CD8-positive, alpha-beta T cell (primary cell): ENCODE measurements at places on chromosomes 2 and 18.

GRCh38 chr2:120797421-120798221 is 62.0 kb downstream of the GLI2 start:
- no peak for DNase-seq

- no peak for DNase-seq
Measured at GRCh38 chr2:227368574-227368973, 10.5 kb downstream of the TM4SF20 start.

DNA sequence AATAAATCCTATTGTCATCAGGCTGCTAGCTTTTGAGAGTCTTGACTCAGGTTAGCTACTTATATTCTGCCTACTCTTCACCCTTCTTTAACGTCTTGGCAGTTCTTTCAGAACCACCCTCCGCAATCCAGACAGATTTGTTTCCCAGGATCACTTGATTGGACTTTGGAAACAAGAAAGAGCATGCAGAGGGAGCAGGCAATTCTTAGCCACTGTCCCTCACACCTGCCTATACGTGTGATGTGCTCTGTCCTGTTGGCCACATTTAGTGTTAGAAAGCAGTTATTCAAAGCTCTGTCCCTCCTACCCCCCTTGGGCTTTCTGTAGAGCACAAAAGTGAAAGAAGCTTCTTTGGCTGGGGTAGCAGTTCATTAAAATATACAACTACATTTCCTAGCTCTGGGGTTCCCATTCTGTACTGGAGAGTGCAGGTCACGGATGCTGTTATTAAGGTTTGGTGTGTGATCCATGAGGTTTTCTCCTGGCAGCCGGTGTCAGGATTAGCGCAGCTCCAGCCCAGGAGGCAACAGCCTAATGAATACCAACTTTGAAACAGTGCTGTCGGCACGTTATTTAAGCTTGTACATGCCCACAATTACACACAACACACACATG is 6.3 kb downstream of the FZD5 start:
- no peak for DNase-seq

DNA sequence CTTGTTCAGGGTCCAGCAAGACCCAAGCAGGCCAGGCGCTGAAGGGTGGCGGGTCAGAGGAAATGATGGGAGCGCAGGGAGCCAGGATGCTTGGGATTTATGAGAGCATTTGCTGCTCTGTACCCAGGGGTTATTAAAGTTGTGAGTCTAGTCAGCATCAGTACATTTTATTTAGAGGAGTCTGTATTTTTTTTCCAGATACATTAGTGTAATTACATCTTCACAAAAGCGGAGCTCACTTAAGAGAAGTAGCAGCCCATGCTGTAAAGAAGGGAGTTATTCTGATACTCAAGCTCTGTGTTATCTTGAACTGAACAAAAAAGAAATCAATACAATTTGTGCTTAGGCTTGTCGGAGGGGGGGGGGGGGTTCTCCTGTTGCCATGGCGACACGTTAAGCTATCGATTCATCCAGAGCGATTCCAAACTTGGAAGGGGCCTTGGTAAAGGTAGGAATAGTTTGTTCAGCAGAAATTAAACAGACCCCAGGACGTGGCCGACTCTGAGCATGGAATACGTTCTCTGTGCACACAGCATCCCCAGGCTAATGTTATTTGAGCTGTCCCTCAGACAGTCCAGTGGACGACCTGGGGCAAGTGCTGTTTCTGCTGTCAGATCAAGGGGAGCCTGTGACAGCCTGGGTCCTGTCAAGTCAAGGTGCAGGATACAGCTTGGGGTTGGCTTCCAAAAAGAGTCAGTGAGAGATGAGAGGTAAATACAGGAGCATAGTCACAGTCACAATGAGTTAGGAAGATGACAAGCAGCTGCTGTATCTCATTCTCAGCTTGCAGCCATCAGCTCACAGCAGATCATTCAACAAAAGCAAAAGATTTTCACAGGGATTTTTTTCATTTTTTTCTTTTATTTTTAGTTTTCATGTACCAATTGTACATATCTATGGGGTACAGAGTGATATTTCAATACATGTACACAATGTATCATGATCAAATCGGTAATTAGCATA is 387.6 kb downstream of the DCDC2C start:
- DNase-seq, result no peak

- no peak for DNase-seq
Measured at GRCh38 chr2:128668946-128669345, 350.3 kb upstream of the HS6ST1 start.

DNA sequence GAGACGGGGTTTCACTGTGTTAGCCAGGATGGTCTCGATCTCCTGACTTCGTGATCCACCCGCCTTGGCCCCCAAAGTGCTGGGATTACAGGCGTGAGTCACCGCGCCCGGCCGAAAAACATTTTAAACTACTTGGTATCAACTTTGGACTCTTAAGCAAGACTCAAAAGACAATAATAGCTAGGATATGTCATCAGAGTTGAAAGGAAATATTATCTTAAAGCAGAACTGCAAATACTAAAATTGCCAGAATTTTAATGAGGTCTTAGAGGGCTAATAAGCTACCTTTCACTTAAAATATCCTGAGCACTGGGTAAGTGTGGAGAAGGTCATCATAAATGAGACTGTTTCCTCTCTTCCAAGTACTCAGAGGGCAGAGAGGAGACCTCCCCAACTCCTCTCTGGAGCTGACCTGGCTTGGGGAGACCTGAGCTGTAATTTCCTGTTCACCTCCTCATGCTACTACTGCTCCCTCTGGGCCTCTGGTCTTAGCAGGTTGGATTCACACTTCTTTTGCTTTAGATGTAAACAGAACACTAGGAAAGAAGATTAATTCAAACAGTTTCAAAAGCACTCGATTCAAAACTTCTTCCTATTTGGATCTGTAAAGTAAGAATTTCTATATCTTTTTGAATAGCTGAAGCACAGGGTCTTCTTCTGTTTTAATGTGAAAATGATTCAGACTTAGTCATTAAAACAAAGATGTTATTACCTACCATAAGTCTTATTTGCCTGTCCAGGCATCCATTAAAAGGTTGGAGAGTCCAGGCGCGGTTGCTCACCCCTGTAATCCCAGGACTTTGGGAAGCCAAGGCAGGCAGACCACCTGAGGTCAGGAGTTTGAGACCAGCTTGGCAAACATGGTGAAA is 16.5 kb downstream of the CNRIP1 start:
- no peak for DNase-seq

GRCh38 chr2:174240097-174240496 is 8.2 kb downstream of the OLA1 start:
- no peak for DNase-seq

DNA sequence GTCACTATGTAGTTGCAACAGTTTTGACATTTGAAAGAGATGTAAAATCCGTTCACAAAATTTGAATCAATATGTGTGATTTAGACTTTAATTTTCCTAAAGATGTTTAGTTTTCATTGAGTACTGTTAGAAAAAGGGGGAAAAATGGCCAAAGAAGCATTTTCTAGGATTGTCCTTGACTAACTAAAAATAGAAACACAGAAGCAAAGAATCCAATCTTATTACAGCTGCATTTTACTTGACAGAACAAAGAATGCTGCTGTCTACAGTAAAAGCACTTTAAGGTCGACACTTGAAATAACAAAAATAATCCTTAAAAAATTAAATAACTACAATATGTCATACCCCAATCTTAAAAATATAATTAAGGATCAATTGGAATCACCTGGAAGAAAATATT is 48.9 kb downstream of the FRZB start:
- DNase-seq, result no peak

DNA sequence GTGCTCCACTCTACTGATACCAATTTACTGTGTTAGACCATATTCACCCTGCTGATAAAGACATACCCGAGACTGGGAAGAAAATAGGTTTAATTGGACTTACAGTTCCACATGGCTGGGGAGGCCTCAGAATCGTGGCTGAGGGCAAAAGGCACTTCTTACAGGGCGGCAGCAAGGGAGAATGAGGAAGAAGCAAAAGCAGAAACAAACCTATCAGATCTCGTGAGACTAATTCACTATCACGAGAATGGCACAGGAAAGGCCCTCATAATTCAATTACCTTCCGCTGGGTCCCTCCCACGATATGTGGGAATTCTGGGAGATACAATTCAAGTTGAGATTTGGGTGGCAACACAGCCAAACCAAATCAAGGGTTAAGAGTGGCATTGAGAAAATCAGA is 65.2 kb downstream of the LDLRAD4 start:
- no peak for DNase-seq

GRCh38 chr18:13626544-13626908 is 99.8 kb downstream of the FAM210A start:
- no peak for DNase-seq

DNA sequence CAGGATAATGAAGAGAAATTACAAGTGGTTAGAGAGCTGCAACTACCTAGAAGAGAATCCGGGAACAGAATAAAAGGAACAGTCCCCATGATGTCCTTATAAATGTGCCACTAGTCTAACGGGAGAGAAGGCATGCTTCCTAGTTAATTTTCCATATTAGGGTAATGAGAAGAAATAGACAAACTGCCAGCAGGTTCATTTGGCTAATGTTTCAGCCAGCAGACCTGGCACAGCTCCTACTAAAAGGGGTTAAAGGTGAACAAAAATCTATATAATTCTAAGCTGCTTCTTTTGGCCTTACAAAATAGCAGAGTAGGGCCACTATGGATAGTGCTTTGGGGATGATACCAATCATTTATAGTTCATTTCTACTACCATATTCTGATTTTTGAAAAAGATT is 845.3 kb upstream of the GCFC2 start:
- no peak for DNase-seq

GRCh38 chr2:215907147-215907546 is 106.2 kb downstream of the MREG start:
- DNase-seq, result no peak

DNA sequence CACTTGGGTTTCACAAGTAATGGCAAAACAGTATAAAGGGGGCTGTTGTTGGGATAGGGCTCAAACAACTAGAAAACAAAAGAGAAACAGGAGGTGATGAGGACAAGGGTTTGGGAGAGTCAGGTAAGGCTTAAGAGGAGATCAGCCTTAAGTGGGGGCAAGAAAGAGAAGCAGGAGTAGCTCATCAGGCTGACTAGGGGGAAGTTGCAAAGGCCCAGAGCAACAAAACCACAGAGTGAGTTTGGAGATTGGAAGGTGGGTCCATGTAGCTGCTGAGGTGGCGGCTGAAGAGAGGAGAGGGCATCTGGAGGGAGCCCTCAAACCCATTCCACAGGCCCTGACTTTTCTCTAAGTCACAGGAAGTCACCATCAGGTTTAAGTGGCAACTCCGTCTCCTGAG is 126.0 kb downstream of the MREG start:
- DNase-seq, result no peak

GRCh38 chr2:18178736-18179349 is 300.4 kb downstream of the KCNS3 start:
- DNase-seq, result peak; percentile 11

DNA sequence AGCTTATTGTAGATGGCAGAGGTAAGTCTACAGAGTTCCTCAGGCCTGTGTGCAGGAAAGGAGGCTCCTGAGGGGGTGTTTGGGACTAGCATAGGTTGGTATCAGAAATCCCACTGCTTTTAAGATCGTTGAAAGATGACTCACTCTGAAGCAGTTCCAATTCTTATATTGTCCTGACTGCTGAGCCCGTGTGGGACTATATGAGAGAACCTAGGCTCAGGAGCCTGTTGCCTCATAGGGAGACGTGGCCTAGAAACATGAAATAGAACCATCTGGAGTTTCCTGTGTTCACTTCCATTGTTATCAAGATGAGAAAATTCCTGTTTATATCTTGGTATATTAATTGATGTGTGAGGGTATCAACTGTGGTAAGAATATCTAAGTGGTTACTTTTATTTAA is 5.7 kb downstream of the CCT7 start:
- DNase-seq, result no peak

DNA sequence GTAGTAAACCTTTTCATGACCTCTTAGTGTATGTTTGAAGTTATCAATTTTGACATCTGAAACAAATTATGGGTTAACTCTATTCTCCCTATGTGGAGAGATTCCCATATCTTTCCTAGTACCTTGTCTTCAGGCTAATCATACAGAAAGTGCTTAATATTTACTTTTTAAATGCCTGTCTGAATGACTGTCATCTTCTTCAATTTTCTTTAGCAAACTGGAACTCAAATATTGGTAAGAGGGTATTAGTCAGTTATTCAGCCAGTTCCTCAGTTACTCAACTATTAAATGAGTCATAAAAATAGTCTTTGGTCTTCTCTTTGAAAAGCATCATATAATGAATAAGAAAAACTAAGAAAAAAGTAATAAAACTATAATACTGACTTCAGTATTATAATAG is 1038.0 kb upstream of the PIK3C3 start:
- no peak for DNase-seq

DNA sequence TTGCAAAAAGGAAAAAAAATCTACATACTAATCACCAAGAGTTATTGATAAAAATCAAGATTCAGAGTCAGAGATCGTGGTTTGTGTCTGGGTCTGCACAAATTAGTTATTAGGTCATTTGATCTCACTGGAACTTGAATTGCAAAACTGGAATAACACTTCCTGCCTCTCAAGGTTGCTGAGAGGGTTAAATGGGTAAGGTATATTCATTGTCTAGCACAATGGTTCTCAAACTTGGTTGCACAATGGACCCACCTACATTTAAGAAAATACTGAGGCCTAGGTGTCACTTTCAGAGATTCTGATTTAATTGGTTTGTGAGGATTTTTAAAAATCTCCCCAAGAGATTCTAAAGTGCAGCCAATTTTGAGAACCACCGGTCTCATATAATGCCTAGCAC is 84.8 kb downstream of the COBLL1 start:
- no peak for DNase-seq

DNA sequence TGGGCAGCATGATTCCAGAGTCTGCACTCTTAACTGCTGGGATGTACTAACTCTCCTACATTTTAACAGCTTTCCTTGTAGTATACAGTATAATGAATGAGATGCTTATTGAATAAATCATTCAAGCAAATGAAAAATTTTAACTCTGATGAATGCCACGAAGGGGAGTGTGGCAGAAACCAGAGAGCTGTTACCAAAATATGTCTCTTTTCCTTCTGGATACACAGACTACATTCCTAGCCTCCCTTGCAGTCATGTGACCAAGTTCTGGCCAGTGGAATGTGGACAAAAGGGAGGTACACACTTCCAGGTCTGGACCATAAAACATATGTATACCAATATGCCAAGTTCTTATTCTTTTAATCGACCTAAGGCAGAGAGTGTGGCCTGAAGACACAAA is 1.7 kb upstream of the EML4 start:
- DNase-seq, result no peak

DNA sequence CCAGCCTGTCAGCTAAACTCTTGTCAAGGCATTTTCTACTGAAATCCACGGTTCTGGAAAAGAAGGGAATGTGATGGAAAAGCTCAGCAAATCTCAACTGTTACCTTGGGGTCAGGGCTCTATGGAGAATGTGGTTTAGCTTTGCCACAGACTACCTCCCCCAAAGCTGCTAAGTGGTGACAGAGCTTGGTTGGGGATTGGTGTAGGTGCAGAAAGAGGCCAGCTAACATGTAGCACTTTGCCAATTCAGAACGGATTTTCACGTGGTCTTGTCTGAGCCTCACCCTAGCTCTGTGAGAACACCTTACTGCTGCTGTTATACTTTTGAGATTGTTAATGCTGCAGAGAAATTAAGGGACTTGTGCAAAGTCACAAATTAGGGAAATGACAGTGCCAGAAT is 331.1 kb downstream of the RND3 start:
- no peak for DNase-seq
